A673 (cell line): ENCODE measurements at places on chromosomes 16 and 17. TPM values are rescaled to one million over a fixed set of nuclear protein-coding genes. Genes with fewer than 3 reads are reported as not detected.

DNA sequence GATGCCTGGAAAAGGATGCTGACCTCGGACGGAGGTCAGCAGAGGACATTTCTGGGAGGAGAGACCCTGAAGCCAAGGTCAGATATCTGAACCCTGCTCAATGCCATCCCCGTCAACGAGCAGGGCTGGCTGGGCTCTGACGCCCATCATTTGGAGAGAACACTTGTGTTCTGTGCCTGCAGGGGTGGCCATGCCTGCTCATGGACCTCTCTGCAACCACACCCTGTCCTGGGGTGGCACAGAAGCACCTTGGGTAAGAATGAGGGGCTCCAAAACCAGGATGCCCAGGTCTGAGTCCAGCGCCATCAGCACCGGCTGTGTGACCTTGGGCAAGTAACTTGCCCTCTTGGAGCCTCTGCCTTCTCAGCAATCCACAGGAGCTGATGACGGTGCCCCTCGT, 293.7 kb upstream of the FOXF1 start:
- DNase-seq, result no peak

- peak; percentile 77 for DNase-seq
These were observed at the start of gene NDRG4 for GRCh38 chr16:58499615-58500351. Gene NDRG4, plus strand, starts transcription at chr16:58500143. Its CDS starts 106 bp downstream, at chr16:58500249.

GRCh38 chr16:18853694-18854093, 52.3 kb upstream of the ARL6IP1 start:
- no peak for DNase-seq

GRCh38 chr16:15523092-15523541, 88.7 kb downstream of the BMERB1 start:
- DNase-seq, result no peak

GRCh38 chr16:85436636-85437165, 176.4 kb upstream of the GSE1 start:
- no peak for DNase-seq

DNA sequence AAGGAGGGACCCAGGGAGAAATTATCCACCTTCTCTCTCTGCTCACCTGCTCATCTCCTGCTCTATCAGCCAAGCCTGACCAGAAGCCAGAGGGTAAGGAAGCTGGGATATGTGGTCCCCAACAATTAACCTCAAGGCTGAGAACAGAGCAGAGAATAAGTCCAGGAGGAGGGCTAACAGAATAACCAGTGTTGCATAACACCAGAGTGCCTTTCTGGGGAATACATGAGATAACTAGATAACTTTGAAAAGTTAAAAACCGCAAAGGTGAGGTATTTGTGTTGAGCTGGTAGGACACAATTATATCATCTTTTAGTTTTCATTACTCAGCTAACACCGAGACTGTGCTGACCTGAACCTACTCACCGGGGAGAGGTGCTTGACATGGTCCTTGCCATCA, 180.8 kb downstream of the SALL1 start:
- no peak for DNase-seq

DNA sequence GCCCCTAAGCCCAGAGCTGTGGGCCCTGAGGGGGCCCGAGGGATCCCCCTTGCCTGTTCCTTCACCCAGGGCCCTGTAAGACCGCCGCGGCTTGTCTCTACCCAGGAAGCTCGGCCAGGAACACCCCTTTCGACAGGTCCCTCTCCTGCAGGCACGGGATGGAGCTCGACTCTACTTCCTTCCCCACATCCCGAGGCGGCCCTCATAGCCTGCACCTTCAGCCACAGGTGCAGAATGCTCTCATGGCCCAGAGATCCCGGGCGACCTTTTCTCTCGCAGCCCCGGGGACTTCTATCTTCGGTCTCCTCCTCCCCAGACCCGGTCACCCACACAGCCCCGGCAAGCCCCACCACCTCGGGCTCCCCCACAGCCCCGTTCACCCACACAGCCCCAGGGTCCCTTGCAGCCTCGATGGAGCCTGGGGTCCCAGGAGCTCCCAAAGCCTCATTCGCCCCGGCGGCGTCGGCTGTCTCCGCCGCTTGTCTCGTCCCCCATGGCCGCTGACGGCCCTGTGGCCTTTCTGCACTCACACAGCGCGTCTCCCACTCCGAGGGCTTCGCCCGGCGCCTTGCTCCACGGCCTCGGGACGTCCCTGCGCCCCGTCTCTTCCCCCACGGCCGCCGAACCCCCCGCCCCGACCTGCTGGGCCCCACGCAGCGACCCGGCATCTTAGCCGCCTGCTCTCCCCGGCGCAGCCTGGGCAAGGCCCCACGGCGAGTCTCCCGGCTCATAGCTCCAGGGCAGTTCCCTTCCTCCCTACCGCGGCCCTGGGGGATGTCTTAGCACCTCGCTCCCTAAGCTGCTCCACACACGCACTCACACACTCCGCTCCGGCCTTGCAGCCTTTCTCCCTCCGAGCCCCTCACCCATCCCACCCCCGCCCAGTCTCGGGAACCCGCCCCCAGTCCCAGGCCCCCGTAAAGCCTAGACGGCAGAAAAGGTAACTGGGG, 650 bp downstream of the KIAA0753 start:
- peak; percentile 61 for DNase-seq

- no peak for DNase-seq
These were observed 341.4 kb downstream of the UTP18 start for GRCh38 chr17:51601622-51602261.

Gene UTS2R
- total RNA-seq, result 0.52 and 0.58 TPM in 2 replicates

Gene GNAO1
- 0.37 TPM in 1 of 2 replicates, not detected in the other for total RNA-seq

Gene TMEM204
- not detected in 2 replicates for total RNA-seq

Gene PPP1R1B
- 8.2 and 11.7 TPM in 2 replicates for total RNA-seq
